ENCODE measurements at places on chromosomes 16 and 17. TPM values are rescaled to one million over a fixed set of nuclear protein-coding genes. Genes with fewer than 3 reads are reported as not detected.

The PDK2 gene
- 43.9 TPM for polyA plus RNA-seq

The ZNF624 gene
- 6.2 TPM for polyA plus RNA-seq

The KRTAP2-1 gene
- not detected for polyA plus RNA-seq

The GDPD3 gene
- polyA plus RNA-seq = 5.5 TPM

The HOXB8 gene
- polyA plus RNA-seq = 0.26 TPM

The CCL5 gene
- 1.0 TPM for polyA plus RNA-seq

The CAVIN1 gene
- 255 TPM for polyA plus RNA-seq

The NPTX1 gene
- polyA plus RNA-seq = 0.15 TPM

The MEIOC gene
- polyA plus RNA-seq = not detected

The CCDC200 gene
- polyA plus RNA-seq = 18.3 TPM

The CACNG4 gene
- polyA plus RNA-seq = 9.2 TPM

The SLFN11 gene
- 5.4 TPM for polyA plus RNA-seq

The GJC1 gene
- polyA plus RNA-seq = 24.8 TPM

The KRT32 gene
- polyA plus RNA-seq = not detected

The FKBP10 gene
- 118 TPM for polyA plus RNA-seq

The TP53TG3F gene
- not detected for polyA plus RNA-seq

The CDC6 gene
- 16.7 TPM for polyA plus RNA-seq

The CCL7 gene
- polyA plus RNA-seq = not detected

The SLC6A4 gene
- 0.38 TPM for polyA plus RNA-seq

The HCRT gene
- not detected for polyA plus RNA-seq

The NOG gene
- 6.0 TPM for polyA plus RNA-seq

The ADAD2 gene
- not detected for polyA plus RNA-seq

The TP53TG3 gene
- not detected for polyA plus RNA-seq

The GRB7 gene
- 5.3 TPM for polyA plus RNA-seq

The MKS1 gene
- polyA plus RNA-seq = 11.4 TPM

The GPR139 gene
- not detected for polyA plus RNA-seq

The ASPHD1 gene
- 0.37 TPM for polyA plus RNA-seq

The TNRC6A gene
- 33.3 TPM for polyA plus RNA-seq

The ZP2 gene
- 0.18 TPM for polyA plus RNA-seq

The OR2C1 gene
- polyA plus RNA-seq = not detected

The TEX14 gene
- 1.6 TPM for polyA plus RNA-seq

The SDR42E2 gene
- 0.07 TPM for polyA plus RNA-seq

The EVPLL gene
- polyA plus RNA-seq = 0.45 TPM

The OR4D1 gene
- polyA plus RNA-seq = not detected

The GPRC5C gene
- polyA plus RNA-seq = 61.7 TPM

The LPCAT2 gene
- polyA plus RNA-seq = not detected

The TVP23A gene
- not detected for polyA plus RNA-seq

The ITFG1 gene
- polyA plus RNA-seq = 94.8 TPM

The KCNG4 gene
- 0.08 TPM for polyA plus RNA-seq

The ZNF423 gene
- 22.9 TPM for polyA plus RNA-seq

The GPR179 gene
- polyA plus RNA-seq = 0.56 TPM

The NHLRC4 gene
- 0.88 TPM for polyA plus RNA-seq

The CDC42EP4 gene
- polyA plus RNA-seq = 17.1 TPM

The CDK5R1 gene
- polyA plus RNA-seq = 10.5 TPM

The CIBAR2 gene
- polyA plus RNA-seq = not detected

The CRYM gene
- 2.1 TPM for polyA plus RNA-seq

The SLC12A3 gene
- polyA plus RNA-seq = not detected
